ENCODE measurements at places on chromosomes 3 and 15.

DNA sequence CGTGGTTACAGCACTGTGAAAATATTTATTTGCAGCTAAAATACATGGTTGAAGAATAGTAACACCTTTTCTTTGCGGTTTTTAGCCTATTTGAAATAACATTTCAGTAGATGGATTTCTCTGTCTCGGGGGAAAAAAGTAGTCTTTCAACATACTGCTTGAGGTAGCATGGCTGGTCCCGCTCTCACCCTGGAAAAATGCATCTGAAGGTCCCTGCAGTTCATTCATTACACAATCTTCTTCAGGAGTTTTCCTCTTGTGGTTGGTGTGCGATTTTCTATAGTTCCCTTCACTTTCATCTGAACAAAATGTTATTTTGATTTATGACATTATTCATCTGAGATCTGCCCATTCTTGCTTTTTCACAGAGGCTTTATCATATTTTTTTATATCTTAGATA is 75.9 kb downstream of the STRIT1 start:
- peak; percentile 72 for DNase-seq

GRCh38 chr3:130425484-130425883 is 80.0 kb downstream of the COL6A5 start:
- no peak for DNase-seq

DNA sequence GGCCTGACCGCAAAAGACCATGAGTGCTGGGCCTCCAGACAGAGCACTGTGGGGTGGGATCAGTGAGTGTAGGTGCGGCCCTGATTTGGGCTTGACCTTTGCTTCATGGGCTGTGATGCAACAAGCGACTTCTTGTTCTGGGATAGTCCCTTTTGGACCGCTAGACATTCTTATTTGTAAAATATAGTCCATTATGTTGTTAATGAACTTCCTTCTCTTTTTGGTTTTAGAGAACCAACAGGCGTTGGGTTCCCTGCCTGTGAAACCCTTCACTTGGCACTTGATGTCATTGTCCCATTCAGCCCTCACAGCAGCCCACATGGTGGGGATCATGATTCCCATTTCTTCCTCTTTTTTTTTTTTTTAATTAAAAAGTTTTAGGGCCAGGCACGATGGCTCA is 15.8 kb upstream of the TRH start:
- no peak for DNase-seq

DNA sequence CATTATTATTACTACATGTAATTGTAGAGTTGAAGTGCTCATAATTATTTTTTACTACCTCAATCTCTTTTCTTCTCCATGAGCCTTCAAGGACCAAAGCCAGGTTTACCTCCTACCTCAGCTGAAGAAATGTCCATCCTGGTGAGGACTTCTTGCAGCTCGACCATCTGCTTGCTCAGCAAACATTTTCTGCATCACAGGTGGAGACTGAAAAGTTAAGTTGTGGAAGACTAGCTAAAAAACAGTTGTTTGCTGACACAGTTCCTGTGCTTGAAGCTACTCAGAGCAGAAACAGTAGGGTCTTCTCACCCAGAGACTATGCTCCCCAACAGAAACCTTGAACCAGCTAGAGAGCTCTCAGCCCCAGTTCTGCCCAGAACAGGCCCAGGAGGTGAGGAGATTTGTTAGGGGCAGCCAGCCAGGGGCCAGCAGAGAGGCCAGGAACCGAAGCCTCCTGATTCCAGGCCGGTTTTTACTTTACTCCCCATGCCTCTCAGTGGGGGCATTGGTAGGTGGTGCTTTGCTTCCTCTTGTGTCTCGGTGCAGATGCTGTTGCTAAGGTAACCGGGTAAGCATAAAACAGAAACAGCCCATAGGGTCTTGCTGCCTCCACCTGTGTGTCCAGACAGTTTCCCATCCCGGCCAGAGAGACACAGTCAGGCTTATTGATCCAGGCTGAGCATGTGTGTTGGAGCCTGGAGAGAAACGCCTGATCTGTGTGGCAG is 54.9 kb downstream of the CCNL1 start:
- no peak for DNase-seq

DNA sequence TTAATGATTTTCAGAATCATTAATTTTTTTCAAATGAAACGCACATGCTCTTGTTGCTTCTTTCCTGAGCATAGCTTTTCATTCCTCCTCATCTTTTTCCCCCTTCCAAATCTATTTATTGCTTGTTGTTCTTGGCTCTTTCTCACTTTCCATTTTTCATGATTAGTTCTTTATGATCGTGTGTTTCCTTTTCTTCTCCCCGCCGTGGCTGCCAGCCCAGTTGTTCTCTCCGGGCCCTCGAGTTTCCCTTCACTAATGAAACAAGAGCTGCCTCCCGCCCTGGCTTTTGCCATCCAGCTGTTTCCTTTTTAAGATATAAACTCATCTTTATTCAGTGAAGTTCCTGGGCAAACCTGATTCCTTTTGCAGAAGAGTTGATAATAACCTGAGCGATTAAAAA is 170.2 kb upstream of the NR2F2 start:
- no peak for DNase-seq

- DNase-seq: no peak
Measured at GRCh38 chr15:60026555-60026954, 22.4 kb downstream of the FOXB1 start.

DNA sequence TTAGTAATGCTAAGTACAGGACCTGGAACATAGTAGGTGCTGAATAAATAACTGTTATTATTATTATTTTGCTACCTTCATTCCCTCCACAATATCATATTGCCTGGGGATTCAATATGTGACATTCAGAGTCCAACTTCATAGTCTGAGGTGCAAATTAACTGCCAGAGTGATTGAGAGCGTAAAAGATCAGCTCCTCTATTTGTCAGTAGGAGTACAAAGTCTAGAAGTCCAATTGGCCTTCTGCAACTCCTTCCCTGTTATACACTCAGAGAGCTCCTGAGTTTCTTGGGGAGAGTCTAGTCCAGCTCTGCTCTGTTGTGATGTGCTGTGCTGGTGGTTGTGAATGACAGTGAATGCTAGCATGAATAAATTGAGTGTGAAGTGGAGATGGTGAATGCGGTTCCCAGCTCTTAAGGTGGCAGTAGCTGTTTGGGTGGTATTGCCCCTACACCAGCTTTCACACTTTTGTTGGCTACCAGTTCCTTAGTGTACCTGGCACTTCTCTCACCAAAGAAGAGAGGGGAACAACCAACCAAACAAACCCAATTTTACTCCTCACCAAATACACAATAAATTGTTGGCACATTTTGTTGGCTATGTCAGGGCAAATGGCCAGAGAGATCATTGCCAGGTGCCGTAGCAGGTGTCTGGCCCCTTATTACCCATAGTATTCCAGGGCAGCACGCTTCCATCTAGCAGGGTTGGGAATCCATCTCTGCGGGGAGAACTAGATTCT is 270.1 kb upstream of the TBL1XR1 start:
- DNase-seq: no peak

- DNase-seq: no peak
Measured at GRCh38 chr15:67744331-67745072, 80.8 kb upstream of the SKOR1 start.

GRCh38 chr3:49257187-49257586 is 19.8 kb downstream of the C3orf62 start:
- DNase-seq: no peak

GRCh38 chr3:124577494-124578167 is 152.6 kb upstream of the UMPS start:
- no peak for DNase-seq

- no peak for DNase-seq
Measured at GRCh38 chr15:94119298-94119811, 112.0 kb upstream of the MCTP2 start.

DNA sequence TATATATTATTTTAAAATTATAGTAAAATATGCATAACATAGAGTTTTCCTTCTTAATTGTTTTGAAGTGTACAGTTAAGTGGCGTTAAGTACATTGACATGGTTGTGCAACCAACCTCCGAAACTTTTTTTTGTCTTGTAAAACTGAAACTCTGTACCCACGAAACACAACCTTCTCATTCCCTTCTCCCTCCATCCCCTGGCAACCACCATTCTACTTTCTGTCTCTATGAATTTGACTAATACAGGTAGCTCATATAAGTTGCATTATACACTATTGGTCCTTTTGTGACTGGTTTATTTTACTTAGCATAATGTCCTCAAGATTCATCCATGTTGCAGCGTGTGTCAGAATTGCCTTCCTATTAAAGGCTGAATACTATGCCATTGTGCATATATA is 179.4 kb downstream of the SATB1 start:
- no peak for DNase-seq

DNA sequence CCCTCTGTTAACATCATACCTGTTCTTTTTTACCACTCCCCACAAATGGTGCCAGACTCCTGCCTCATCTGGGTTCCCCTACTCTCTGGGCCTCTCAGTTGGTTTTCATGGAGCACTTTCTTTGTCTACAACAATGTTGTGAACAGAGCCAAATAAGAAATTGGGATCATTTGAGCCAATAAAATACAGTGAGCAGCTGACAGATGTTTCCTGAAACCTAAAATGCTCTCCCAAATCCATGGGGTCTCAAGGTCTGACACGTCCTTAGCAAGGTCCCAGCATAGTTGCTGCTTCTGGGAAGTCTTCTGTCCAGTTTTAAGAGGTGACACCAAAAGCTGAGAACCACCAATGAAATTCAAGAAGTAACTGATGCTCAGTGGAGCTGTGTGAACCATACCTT is 1.7 kb downstream of the NMNAT3 start:
- no peak for DNase-seq

GRCh38 chr3:86988235-86988634 is 2.7 kb downstream of the VGLL3 start:
- DNase-seq: peak; percentile 61

DNA sequence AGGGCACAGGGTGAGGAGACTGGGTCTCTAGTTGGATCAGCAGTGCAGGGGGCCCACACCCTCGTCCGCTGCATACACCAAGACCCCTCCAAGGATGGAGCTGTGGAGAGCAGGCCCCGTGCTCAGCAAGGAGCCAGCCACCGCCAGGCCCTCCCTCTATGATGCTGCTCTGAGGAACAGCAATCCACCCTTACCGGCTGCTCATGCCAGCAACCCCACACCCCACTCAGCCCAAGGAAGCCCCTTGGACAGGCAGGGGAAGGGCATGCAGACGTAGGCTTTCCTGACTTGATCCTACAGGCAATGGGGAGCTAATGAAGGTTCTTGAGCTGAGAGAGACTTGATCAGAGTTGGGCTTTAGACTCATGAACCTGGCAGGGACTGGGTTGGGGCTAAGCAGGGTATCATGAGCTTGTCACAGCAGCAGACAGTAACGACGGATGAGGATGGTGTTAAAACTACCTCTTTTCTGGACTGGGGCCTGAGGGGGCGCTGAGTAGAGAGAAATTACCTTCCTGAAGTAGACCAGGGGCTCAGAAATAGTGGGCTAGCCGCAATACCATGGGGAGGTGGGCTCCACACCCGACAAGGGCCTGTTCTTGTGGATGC is 50.5 kb upstream of the FGD5 start:
- no peak for DNase-seq

- DNase-seq: no peak
Measured at GRCh38 chr3:3288255-3288654, 108.8 kb upstream of the CRBN start.

GRCh38 chr15:81853150-81853748 is 192.6 kb downstream of the MEX3B start:
- no peak for DNase-seq

DNA sequence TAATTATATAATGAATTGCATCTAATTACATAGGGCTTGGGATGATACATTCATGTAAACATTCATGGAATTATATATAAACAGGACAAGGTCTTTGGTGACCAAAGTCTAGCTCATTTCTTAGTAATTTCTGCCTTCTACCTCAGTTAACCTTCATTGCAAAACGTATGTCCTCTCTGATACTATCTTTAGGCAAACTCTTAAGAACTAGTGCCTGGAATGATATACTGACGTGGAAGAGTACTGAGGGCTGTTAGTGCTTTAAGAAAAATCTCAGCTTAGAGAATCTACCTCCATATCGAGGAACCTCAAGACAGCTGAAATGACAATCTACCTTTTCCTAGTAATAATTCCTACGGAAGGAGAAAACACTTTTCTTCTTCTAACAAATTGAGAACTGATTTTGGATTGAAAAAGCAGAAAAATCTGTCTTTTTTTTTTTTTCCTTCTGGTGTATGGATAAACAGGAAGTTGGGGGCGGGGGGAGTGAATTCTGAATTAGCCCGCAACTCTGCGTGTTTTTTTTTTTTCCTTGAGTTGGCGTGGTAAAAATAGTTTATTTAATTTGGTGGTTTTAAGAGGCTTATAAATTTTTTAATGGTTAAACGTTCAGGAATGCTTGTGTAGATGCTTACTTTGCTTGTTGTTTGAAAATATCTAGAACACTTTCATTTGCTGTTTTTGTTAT is 43.2 kb downstream of the RARB start:
- DNase-seq: no peak

- DNase-seq: no peak
Measured at GRCh38 chr15:71755092-71755970, 55.0 kb upstream of the NR2E3 start.

GRCh38 chr15:98767692-98768091 is 119.4 kb downstream of the IGF1R start:
- no peak for DNase-seq

DNA sequence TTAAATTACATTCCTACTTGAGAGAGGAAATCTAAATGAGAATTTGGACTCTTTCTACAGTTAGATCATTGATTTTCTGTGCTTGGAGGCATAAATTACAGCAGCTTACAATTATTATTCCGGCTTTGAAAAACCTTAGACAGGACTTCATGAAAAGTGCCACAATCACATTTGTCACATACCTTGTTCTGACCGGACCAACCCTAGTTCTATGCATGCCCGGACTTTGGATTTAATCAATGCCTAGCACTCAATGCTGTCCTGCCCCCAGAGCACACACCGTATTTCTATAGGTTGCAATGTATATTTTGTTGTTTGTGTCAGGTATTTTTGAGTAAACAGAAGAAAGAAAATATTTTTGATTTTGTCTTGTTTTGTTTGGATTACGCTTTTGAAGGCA is 424.7 kb upstream of the PDZRN3 start:
- DNase-seq: no peak

- DNase-seq: no peak
Measured at GRCh38 chr3:170997961-170998913, 28.3 kb downstream of the SLC2A2 start.

DNA sequence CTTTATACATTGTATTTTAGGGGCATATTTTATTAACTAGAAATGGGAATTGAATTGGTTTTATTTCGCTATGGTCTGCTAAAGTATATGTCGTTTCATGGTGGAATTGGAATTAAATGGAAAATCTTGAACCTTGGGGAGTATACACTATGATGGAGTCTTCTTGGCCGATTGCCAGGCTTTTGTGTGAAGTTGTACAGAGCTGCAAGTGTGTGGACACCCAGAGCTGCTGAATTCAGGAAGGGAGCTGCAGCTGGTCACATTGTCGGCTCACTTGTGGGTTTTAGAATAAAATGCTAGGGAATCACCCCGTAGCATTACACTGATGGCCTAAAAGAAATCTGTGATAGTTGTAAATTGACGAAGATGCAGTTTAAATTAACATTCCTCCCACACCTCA is 35.1 kb downstream of the USP3 start:
- DNase-seq: no peak
